ENCODE measurements at places on chromosomes 16 and 17.

GRCh38 chr16:84207251-84207650, 16.3 kb downstream of the ADAD2 start:
- DNase-seq = no peak

DNA sequence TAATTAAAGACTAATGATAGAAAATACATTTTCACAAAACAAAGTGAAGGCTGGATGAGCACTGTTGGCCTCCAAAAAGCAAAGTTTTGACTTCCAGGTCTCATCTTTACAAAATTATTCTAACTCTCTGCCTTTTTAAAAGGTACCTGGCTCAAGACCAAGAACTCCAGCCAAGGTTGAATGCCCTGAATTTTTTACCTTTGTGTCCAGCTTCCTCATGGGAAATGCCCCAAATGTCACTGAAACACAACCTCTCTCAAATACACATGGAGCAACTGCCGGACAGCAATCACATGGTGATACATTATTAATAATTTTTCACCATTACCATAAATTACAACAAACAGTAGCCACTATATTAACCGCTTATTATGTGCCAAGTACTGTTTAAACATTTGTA, 32.2 kb downstream of the ADAMTS18 start:
- no peak for DNase-seq

GRCh38 chr17:15245054-15245453, 20.1 kb downstream of the PMP22 start:
- DNase-seq = no peak

- no peak for DNase-seq
Measured at GRCh38 chr17:4678448-4679026, 25.4 kb downstream of the PELP1 start.

GRCh38 chr17:66483906-66484305, 181.5 kb downstream of the PRKCA start:
- DNase-seq = no peak

DNA sequence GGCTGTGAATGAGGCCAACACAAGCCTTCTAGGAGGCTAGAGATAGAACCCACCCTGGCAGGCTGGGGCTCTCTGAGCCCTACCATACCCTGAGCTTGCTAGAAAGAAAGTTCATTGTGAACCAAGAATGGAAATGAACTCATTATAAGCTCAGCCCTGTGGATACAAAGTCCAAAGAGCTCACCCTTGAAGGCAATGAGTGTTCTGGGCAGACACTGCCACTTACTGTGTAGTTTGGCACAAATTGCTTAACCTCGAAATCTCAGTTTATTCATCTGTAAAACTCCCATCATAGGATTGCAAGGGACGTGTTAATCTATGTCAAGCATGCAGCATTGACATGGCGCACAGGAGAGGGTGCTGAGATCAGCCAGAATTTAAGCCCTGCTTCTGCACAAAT, 5.5 kb downstream of the KDM8 start:
- no peak for DNase-seq

- DNase-seq = no peak
Measured at GRCh38 chr16:13995194-13995593, 75.2 kb downstream of the ERCC4 start.

All from left lung (tissue), 14 donors.